ENCODE measurements at places on chromosomes 5 and 9. TPM values are rescaled to one million over a fixed set of nuclear protein-coding genes. Genes with fewer than 3 reads are reported as not detected.

DNA sequence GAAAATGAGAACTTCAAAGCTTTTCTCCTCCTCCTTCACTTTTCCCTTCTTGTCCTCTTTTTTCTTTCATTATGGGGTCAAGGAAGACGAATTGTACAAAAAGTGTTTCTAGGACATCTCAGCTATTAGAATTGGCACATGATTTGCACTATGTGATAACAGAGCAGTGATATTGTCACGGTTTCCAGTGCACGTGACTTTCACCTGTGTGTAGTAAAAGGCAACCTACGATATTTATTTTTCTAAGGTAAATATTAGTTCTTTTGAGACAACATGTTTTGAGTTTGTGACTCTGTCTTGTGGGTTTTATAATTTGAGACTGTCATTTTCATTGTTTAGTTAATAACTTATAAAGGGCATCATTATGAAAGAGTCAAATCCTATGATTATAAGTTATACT, 213.1 kb downstream of the PSAT1 start:
- no peaks in the 10 kb centered on the region for H3K36me3 ChIP-seq
- no peak for DNase-seq
- H3K4me1 ChIP-seq, result no peaks in the 10 kb centered on the region

- DNase-seq, result no peak
- no peak overlapping the region for H3K27ac ChIP-seq
- H3K27me3 ChIP-seq, result peaks cover 17% of the 10 kb centered on the region
- H3K36me3 ChIP-seq, result no peaks in the 10 kb centered on the region
- H3K4me1 ChIP-seq, result no peaks in the 10 kb centered on the region
These were observed 1.7 kb upstream of the HTR1A start for GRCh38 chr5:63963926-63964325.

- H3K4me3 ChIP-seq, result no peak overlapping the region
- H3K27ac ChIP-seq, result no peak overlapping the region
- DNase-seq, result no peak
- H3K4me1 ChIP-seq, result no peaks in the 10 kb centered on the region
- H3K36me3 ChIP-seq, result no peaks in the 10 kb centered on the region
These were observed 210.1 kb downstream of the PSAT1 start for GRCh38 chr9:78507037-78507436.

DNA sequence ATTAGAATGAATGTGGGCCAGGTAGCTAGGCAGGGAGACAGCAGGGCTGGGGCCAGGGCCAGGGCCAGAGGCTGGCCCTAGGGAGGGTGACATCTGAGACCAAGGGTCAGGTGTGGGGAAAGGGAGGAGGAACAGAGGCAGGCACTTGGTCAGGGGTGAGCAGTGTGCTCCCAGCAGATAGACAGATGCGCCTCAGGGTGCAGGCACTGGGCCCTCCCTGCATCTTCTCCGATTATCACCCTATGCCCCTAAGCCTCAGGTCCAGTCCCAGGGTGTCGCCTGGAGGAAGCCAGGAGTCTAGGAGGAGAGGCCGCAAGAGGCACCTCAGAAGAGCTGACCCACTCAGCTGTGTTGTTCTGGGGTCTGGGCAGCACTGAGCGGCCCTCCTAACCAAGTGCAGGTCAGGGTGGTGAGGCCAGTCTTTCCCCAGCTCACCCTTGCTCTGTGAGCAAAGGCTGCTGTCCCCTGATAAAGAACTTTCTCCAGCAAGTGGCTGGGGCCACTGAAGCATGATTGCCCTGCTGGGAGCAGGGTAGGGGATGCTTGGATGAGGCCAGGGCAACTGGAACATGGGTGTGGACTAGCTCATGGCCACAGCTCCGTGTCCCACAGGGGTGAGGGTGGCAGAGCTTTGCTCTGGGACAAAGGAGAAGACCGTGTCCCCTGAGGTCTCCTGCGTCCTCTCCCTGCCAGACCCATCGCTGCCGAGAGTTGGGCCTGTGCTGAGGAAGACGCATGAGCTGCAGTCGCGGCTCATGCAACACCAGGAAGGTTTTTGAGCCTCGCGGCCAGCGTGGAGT, 2.1 kb upstream of the RASGEF1C start:
- peaks cover 14% of the 10 kb centered on the region for H3K27me3 ChIP-seq
- no peak overlapping the region for H3K4me3 ChIP-seq
- no peak for DNase-seq

The KCNN2 gene
- total RNA-seq, result 22.4 TPM

The C9orf153 gene
- total RNA-seq, result not detected

The C5orf34 gene
- total RNA-seq, result 0.51 TPM
